ENCODE measurements at places on chromosomes 2 and 18. TPM values are rescaled to one million over a fixed set of nuclear protein-coding genes. Genes with fewer than 3 reads are reported as not detected.

Gene IGFBP5
- 0.51 TPM for total RNA-seq

Gene POTEF
- total RNA-seq, result 12.8 TPM

Gene TUBB8B
- not detected for total RNA-seq

DNA sequence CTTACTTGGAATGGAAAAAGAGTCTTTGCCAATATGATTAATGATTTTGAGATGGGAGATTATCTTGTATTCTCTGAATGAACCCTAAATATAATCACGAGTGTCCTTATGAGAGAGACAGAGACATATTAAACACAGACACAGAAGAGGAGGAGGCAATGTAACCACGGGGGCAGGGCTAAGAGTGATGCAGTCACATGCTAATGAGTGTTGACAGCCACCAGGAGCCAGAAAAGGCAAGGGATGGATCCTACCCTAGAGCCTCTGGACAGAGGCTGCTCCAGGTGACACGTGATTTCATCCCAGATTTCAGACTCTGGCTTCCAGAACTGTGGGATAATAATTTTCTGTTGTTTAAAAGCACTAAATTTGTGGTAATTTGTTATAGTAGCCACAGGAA, 679.6 kb downstream of the MBD2 start:
- no peak for DNase-seq
- H3K36me3 ChIP-seq, result no peaks in the 10 kb centered on the region
- H3K27ac ChIP-seq, result no peak overlapping the region

- no peaks in the 10 kb centered on the region for H3K36me3 ChIP-seq
- DNase-seq, result no peak
- peaks cover 2% of the 10 kb centered on the region for H3K27me3 ChIP-seq
- no peak overlapping the region for H3K4me3 ChIP-seq
- peaks cover 10% of the 10 kb centered on the region for H3K4me1 ChIP-seq
These were observed 4.6 kb downstream of the NEU2 start for GRCh38 chr2:233037078-233037477.

DNA sequence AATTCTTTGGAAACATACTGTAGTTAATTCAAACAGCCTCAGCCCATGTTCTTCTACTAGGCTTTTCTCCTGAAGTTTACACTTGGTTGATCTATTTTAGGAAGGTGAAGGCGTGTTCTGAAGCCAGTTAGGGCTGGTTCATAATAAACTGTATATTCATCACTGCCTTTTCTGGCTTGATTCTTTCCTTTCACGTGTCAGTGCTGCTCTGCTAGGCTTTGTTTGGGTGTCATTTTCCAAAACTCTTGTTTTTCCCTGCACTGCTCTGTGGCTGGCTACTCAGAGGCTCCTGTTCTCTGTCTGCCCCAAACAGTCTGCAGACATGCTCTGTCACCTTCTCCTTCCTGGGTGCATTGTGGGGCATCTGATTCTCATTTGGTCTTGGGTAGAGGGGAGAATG, 136.1 kb downstream of the PARD3B start:
- no peaks in the 10 kb centered on the region for H3K4me1 ChIP-seq

DNA sequence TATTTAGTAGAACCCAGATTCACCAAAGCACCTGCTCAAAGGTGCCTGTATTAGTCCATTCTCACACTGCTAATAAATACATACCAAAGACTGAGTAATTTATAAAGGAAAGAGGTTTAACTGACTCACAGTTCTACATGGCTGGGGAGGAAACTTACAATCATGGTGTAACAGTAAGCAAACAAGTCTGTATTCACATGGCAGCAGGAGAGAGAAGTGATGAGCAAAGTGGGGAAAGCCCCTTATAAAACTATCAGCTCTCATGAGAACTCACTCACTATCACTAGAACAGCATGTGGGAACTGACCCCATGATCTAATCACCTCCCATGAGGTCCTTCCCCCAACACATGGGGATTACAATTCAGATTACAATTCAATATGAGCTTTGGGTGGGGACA, 28.0 kb upstream of the DDX18 start:
- H3K4me3 ChIP-seq, result no peak overlapping the region
- no peaks in the 10 kb centered on the region for H3K36me3 ChIP-seq
- no peaks in the 10 kb centered on the region for H3K27me3 ChIP-seq
- H3K27ac ChIP-seq, result no peak overlapping the region
- no peaks in the 10 kb centered on the region for H3K4me1 ChIP-seq

DNA sequence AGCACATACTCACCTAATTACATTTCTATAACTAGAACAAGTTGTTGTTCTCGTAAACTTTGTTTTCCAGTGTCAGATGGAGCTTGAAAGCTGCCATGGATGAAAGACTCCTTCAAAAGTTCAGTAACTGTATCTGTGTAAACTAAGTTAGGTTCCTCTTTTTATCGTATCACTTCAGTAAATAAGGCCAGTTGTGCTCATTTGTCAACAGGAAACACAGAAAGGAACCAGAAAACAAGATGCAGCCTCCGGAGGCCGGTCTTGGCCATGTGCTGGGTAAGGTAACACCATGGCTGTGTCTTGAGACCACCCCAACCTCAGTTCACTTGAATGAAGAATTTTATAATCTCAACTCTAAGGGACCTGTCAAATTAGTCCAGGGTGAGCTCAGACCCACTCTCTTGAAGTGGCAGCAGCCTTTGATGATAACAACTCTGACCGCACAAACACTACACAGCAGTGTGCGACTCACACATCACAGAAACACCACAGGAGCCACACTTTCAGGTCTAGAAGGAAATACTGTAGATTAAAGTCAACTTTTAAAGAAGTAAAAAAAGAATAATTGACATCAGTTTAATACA, 213.8 kb downstream of the AFF3 start:
- no peak overlapping the region for H3K27ac ChIP-seq
- no peak for DNase-seq
- H3K36me3 ChIP-seq, result peaks cover 4% of the 10 kb centered on the region
- no peak overlapping the region for H3K4me3 ChIP-seq

GRCh38 chr18:71398531-71398930, 1109.7 kb downstream of the SOCS6 start:
- peaks cover 2% of the 10 kb centered on the region for H3K27me3 ChIP-seq
- peak; percentile 57 for DNase-seq
- H3K4me3 ChIP-seq, result no peak overlapping the region

DNA sequence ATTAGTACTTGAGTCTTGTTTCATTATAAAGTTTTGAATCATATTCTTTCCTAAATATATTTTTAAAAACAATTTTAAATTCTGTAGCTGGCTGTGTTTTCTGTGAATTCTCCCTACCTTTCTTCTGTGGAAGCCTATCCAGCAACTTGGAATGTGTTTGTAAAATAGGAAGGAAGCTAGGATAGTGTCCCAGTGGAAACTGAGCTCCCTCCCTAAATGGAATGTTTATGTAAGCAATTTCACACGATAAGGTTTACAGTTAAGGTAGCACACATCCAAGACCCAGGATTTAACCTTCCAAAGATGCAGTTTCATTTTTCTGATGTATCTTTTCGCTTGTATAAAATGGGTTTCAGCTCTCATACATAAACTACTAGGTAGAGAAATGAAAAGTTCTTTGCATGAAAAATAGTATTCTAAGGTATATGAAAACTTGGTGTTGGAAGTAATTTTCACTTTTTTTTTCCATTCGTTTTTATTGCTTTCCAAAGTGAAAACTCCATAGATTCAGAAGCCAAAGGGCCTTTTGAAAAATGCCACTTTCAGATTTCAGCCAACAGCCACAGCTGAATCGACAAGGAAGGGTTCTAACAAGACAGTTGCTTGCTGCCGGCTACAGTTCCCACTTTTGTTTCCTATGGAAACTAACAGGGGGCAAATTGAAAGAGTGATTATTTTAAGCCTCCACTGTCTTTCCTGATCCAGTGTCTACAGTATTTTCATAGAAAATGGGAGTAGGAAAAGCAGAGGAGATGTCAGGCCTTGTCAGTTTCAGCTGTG, 405.1 kb upstream of the POU3F3 start:
- no peak overlapping the region for H3K27ac ChIP-seq
- H3K4me3 ChIP-seq, result no peak overlapping the region
- no peaks in the 10 kb centered on the region for H3K27me3 ChIP-seq
- no peaks in the 10 kb centered on the region for H3K4me1 ChIP-seq
- no peak for DNase-seq
- H3K36me3 ChIP-seq, result no peaks in the 10 kb centered on the region
